Esophagus muscularis mucosa (tissue), 4 donors: ENCODE measurements at places on chromosomes 13 and 19. TPM values are rescaled to one million over a fixed set of nuclear protein-coding genes. Genes with fewer than 3 reads are reported as not detected.

The SPRY2 gene
- total RNA-seq: 46.1 TPM

The VSTM1 gene
- total RNA-seq: 0.33 TPM

DNA sequence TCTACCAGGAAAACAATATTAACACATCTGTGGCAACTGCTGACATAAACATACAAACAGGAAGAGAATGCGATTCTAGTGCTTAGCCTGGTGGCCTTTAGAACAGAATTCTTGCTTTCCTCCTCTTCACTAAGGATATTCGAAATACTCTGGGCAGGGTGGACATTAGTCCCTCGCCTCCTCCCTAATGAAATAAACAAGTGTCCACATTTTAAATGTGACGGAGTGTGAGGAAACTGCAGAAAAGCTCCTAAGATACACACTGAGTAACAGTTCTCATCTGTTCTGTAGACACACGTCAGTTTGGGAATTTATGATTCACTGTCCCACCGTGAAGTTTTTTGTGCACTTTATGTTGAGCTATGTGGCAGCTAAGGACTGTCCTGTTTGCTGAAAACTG lies 639 bp downstream of the STARD13 start:
- DNase-seq: no peak
- H3K27ac ChIP-seq: peak overlapping the region; percentile 91
- no peaks in the 10 kb centered on the region for H3K27me3 ChIP-seq
- peaks cover 65% of the 10 kb centered on the region for H3K4me1 ChIP-seq
- H3K36me3 ChIP-seq: no peaks in the 10 kb centered on the region
- peak overlapping the region; percentile 68 for H3K4me3 ChIP-seq

- no peaks in the 10 kb centered on the region for H3K27me3 ChIP-seq
- DNase-seq: no peak
- no peaks in the 10 kb centered on the region for H3K36me3 ChIP-seq
- H3K4me1 ChIP-seq: no peaks in the 10 kb centered on the region
Observed at GRCh38 chr19:29785955-29786589, 25.7 kb upstream of the CCNE1 start.

DNA sequence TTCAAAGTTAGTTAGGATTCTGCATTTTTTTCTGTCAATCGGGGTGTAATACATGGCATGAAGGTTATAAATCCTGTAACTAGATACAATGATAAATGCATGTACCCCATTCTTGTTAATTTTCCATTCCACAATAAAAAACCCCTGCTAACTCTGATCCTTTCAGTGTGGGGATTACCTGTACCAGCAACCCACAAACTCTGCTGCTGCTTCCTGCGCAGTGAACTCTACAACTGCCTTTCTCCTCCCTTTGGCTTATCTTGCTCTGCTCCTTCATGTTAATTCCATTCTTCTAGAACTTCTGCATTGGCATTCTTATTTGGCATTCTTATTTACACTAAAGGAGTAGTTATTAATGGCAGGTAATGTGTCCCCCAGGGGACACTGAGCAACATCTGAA lies 273.1 kb downstream of the KLF12 start:
- no peaks in the 10 kb centered on the region for H3K4me1 ChIP-seq
- no peak overlapping the region for H3K4me3 ChIP-seq
- no peak for DNase-seq
- no peak overlapping the region for H3K27ac ChIP-seq

DNA sequence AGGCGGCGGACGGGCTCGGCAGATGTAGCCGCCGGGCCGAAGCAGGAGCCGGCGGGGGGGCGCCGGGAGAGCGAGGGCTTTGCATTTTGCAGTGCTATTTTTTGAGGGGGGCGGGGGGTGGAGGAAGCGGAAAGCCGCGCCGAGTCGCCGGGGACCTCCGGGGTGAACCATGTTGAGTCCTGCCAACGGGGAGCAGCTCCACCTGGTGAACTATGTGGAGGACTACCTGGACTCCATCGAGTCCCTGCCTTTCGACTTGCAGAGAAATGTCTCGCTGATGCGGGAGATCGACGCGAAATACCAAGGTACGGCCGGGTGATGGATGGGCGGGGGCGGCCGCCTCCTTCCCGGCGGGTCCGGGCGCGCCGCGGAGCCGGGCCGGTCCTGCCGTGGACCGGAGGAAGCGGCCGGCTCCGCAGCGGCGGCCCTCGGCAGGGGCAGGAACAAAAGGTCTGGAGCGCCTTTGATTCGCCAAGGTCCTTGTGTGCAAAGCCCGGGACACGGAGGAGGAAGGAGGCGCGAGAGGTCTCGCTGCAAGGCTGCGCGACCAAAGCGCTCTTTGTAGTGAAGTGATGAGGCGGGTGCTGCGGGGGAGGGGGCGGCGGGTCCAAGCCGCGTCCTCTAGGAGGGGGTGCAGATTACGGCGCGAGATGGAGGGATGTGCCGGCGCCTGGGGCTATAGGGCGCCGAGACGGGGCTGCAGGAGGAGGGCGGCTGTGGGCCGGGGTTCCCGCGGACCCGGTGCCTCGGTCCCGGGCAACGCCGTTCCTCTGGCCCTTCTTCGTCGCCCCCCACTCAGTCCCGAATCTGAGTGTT lies 689 bp downstream of the ING1 start:
- peaks cover 1% of the 10 kb centered on the region for H3K36me3 ChIP-seq
- peaks cover 35% of the 10 kb centered on the region for H3K4me1 ChIP-seq
- peak overlapping the region; percentile 96 for H3K4me3 ChIP-seq

DNA sequence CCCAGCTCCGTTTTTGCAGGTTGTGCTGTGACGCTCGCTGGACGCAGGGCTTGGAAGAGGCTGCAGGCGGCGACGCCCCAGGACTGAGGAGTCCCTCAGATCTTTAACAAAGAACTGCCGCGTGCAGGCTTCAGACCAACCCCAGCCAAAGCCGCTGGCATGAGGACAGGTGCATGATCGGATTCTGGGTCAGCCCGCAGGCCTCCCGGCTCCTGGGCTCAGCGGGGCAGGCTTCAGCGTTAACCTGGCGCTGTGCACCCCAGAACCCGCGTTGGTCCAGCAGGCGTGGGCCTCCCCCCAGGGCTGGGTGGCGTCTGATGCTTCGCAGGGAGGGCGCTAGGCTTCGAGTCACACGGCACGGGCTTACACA lies 920 bp upstream of the TIMM13 start:
- peak overlapping the region; percentile 89 for H3K4me3 ChIP-seq
- H3K4me1 ChIP-seq: peaks cover 41% of the 10 kb centered on the region
- H3K27me3 ChIP-seq: no peaks in the 10 kb centered on the region
- H3K27ac ChIP-seq: peak overlapping the region; percentile 94

DNA sequence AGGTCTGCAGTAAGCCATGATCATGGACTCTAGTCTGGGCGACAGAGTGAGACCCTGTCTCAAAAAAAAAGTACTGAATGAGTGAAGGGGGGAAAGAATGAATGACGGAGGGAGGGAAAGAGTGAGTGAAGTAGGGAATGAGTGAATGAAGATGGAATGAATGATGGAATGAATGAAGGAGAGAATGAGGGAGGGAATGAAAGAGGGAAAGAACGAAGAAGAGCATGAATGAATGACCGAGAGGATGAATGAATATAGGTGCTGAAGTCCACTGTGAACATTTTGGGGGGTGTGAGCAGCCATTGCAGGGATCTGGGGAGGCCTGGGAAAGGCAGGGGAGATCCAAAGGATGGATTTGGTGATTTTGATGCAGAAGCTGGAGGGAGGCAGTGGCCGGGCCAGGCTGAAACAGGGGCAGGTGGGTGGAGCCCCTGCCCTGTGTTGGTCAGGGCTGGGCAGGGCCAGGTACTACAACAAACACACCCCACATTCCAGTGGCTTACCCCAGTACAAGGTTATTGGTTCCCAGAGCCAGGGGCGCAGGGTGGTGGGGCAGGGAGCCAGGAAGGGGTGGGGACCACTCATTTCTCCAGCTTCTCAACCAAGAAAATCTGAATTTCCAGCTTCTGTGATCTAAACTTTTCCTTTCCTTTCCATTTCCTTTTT lies 14.3 kb downstream of the SLC27A1 start:
- H3K27ac ChIP-seq: no peak overlapping the region
- H3K27me3 ChIP-seq: no peaks in the 10 kb centered on the region
- no peak overlapping the region for H3K4me3 ChIP-seq
- peaks cover 23% of the 10 kb centered on the region for H3K36me3 ChIP-seq
- H3K4me1 ChIP-seq: peaks cover 19% of the 10 kb centered on the region
